ENCODE measurements at places on chromosomes 12 and 14.

DNA sequence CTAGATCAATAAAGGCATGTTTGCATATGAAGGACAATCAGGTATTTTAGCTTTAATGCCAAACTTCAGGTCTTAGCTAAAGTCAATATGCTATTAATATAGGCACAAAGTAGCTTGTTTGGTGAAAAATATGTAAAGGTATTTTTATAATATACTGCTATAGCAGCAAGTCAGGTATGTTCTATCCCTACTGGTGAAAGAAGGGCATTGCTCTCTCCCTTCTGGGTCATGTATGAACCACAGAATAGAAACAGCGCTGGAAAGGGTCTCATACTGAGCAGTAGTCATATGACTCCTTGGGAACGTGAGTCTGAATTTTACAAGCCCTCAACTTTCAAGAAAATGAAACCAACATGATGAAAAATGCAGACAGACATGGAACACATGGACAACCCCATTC lies 314.6 kb downstream of the GRIN2B start:
- no peak for DNase-seq

GRCh38 chr12:80212938-80213645 lies 113.8 kb downstream of the OTOGL start:
- DNase-seq = no peak

GRCh38 chr12:806200-806791 lies 53.9 kb downstream of the WNK1 start:
- no peak for DNase-seq

- DNase-seq = no peak
Measured at GRCh38 chr14:23376482-23377197, at the start of gene CMTM5. Gene CMTM5 (plus strand): TSS chr14:23377046. CDS start chr14:23377252, 206 bp downstream.

GRCh38 chr14:48974994-48975393 lies 611.2 kb downstream of the RPS29 start:
- no peak for DNase-seq

GRCh38 chr14:100994082-100994481 lies 90.6 kb upstream of the RTL1 start:
- DNase-seq = no peak

DNA sequence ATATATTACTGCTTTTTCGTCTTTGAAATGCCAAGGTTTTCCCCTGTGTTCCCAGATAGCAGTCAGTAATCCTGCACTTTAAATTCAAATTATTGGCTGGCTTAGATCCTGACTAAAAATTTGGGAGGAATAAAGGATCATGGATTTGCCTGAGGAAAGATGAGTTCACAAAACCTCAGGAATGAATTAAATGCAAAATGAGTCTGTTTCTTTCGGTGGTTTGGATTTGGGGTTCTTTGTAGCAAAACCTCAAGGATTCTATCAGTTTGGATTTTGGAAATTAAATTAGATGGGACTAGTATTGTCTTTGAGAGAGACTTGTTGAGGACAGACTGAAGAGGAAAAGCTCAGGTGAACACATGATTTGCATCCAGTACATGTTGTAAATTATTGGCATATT lies 36.1 kb downstream of the PPFIBP1 start:
- DNase-seq = no peak

Measured in SHP77 treated with DMSO at 0.1 percent for 48 hours (cell line).